Activated CD4-positive, alpha-beta T cell treated with anti-CD3 and anti-CD28 coated beads, Interleukin-2, Interleukin-4, amounts not matched to agents 100 ng/mL and 50 ng/mL, durations not matched to agents 16 hours and 8 hours (primary cell): ENCODE measurements at places on chromosomes 16 and 17.

- peak; percentile 86 for DNase-seq
These were observed 41.8 kb downstream of the BRD7 start for GRCh38 chr16:50326835-50327465.

GRCh38 chr16:69663846-69664245 lies 62.5 kb downstream of the NQO1 start:
- DNase-seq, result no peak

- no peak for DNase-seq
These were observed 2.5 kb upstream of the ZFHX3 start for GRCh38 chr16:73050201-73051099.

DNA sequence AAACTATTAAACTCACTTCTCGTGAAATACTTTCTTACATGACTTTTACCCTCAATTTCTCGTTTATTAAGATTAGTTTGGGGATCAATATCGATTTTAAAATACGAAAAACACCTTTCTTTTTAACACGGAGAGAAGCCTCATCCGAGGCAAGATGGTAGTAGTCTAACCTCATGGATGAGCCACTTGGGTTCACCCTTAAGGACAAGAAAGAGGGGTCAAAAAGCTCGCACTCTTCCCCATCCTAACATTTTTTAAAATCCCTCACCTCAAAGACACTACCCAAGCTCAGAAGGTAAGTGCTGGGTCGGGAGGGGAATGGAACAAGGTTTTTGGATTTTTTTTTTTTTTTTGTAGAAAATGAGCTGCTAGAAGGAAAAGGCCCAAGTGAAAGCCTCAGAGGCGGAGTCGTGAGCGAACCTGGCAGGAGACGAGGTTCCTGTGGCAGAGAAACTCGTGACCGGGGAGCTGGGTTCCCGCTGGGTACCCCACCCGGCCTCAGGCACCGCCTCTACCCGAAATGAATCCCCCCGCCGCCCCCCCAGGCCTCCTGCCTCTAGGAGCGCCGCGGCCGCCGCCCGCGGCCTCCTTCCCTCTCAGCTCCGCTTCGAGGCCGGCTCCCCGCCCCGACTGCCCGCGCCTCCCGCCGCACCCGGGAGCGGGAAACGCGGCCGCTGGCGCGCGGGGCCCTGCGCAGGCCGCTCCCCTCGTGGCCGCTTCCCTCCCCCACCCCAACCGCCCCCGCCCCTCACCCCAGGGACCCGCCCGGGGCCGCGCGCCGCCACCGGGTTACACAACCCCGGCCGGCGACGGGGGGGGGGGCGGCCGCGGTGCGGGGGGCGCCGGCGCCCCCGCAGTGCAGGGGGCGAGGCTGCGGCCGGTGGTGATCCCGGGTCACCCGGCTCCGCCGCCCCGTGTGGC lies 1.6 kb downstream of the NUFIP2 start:
- DNase-seq, result peak; percentile 59

- peak; percentile 9 for DNase-seq
These were observed 142.0 kb downstream of the CPPED1 start for GRCh38 chr16:12661656-12662172.

DNA sequence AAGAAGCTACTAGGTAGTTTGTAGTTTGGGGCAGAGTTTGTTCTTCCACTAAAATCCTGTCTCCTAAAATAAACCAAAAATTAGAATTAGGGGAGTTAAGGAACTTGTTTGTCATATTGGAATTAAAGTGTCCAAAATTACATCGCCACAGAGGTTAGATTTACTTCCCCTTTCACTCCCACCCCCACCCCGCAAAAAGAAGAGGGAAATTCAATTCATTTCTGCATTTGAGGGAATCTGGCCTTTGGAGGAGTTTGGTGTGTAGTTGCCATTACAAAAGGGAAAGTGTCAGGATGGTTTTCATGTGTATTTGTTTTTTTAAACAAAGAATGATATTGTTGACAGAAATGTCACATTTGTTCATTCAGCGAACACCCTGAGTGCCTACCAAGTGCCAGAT lies 5.8 kb downstream of the TMEM97 start:
- no peak for DNase-seq

- DNase-seq, result no peak
These were observed 19.8 kb upstream of the MYO1D start for GRCh38 chr17:32896647-32897258.

GRCh38 chr16:50476486-50477255 lies 71.5 kb upstream of the NKD1 start:
- DNase-seq, result no peak

- no peak for DNase-seq
These were observed 21.5 kb upstream of the ADGRG1 start for GRCh38 chr16:57606847-57607501.

- DNase-seq, result peak; percentile 42
These were observed 17.5 kb upstream of the SPNS2 start for GRCh38 chr17:4480929-4481898.

DNA sequence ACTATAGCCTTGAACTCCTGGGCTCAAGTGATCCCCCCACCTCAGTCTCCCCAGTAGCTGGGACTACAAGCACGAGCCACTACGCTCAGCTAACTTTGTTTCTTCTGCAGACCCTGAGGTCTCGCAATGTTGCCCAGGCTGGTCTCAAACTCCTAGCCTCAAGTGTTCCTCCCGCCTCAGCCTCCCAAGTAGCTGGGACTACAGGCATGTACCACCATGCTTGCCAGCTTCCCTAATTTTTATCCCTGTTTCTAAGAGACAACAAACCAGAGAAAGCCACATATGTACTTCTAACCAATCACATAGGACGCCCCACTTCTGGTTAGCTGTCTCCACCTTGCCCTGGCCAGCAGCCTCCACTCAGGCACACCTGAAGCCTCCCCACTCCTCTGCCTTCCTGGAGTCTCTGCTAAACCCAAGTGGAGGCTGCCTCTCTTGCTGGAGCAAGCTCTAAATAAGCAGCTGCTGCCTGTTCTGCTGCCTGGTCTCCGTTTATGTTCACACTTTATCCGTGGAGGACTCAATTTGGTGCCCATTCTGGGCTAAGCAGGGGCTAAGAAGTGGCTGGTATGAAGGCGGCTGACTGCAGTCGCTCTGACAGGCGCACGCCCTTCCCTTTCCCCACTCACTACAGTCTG lies 24.7 kb downstream of the NSMCE1 start:
- no peak for DNase-seq

GRCh38 chr17:31674717-31675349 lies 184.2 kb downstream of the COPRS start:
- DNase-seq, result no peak

- DNase-seq, result no peak
These were observed 89.3 kb upstream of the GSE1 start for GRCh38 chr16:85523602-85524364.

- DNase-seq, result no peak
These were observed 43.1 kb upstream of the AMZ2 start for GRCh38 chr17:68204736-68205135.

GRCh38 chr17:38707678-38708351 lies 2.7 kb downstream of the MLLT6 start:
- DNase-seq, result no peak

GRCh38 chr17:63762161-63763078 lies 11.0 kb downstream of the CCDC47 start:
- no peak for DNase-seq

- no peak for DNase-seq
These were observed 4.4 kb downstream of the RNF166 start for GRCh38 chr16:88701581-88702370.

DNA sequence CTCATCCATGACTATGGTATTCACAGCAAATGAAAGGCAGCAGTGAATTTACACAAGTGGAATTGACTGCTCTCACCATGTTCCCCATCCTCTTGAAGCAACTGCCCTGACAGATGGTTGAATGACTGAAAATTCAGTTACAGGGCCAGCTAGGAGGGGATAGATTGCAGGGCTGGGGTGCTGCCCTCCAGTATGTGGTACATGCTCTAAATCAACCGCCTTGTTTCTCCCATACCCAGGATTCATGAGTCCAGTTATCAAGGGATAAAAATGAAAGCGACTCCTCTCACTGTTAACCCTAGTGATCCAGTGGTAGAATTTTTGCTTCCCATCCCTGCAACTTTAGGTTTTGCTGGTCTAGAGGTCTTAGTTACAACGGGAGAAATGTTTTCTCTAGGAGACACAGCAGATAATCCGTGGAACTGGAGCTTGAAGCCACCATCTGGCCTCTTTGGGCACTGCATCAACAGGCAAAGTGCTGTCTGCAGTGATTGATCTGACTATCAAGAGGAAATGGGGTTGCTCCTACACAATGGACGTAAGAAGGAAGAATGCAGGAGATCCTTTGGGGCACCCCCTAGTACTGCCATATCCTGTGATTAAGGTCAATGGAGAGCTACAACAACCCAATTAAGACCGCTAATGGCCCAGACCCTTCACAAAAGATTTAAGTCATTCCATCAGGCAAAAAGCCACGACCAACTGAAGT lies 32.0 kb downstream of the SCPEP1 start:
- DNase-seq, result peak; percentile 56

DNA sequence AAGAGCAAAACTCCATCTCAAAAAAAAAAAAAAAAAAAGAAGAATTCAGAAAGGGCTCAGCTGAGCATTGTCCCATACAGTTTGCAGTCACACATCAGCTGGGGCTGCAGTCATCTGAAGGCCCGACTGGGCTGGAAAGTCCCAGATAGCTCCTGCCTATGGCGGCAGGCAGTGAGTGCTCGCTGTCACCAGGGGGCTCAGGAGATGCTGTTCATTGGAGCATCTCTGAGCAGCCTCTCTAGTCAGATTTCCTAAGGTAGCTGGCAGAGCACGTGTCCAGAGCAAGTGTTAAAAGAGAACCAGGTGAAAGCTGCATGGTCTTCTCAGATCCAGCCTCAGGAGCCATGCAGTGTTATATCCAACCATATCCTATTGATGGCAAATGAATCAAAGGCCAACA lies 75.8 kb downstream of the WSCD1 start:
- DNase-seq, result no peak

GRCh38 chr17:68627956-68628575 lies 26.9 kb upstream of the FAM20A start:
- DNase-seq, result no peak

DNA sequence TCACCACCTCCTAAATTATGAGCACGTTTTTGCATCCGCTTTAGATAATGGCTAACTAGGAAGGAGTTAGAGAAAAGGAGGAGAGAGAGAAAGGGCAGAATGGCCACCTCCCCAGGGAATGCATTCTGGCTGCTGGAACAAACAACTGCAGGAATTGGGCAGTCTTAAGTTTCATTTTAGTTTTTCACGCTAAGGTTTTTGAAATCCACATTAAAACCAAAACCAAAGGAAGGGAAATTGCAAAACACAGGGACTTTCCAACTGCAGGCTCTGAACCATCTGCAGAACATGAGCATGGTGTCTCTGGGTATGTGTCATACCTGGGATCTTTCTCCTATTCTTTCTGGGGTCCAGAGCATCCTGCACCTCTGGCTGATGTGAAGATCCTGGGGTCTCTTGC lies 12.1 kb upstream of the CCL8 start:
- DNase-seq, result peak; percentile 25

- no peak for DNase-seq
These were observed 77.0 kb upstream of the CCL2 start for GRCh38 chr17:34178092-34178491.

GRCh38 chr17:38883592-38884526 lies 14.0 kb downstream of the LASP1 start:
- DNase-seq, result no peak

GRCh38 chr17:31736855-31737625 lies 122.0 kb downstream of the COPRS start:
- no peak for DNase-seq

- DNase-seq, result peak; percentile 31
These were observed 847 bp downstream of the CKLF start for GRCh38 chr16:66553223-66553622.

GRCh38 chr16:87310610-87311009 lies 6.6 kb downstream of the C16orf95 start:
- no peak for DNase-seq

DNA sequence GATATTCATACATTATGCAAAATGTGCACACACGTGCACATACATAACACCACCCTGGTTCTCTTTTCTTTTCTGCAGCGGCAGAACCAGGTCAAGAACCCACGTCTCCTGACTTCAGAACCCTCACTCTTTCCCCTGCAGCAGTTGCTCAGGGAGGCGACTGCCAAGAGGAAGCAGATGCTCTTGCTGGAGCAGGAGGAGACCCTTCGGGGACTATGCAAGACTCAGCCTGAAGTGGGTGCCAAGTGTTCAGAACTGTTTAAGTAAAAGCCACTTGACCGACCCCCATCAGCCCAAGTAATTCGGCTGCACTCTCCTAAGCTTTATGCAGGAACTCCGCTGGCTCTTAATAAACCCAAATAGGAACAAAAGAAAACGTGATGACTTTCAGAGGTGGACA lies 193.8 kb downstream of the SLC39A11 start:
- DNase-seq, result no peak

GRCh38 chr16:27430512-27430911 lies 28.5 kb downstream of the IL21R start:
- DNase-seq, result no peak

GRCh38 chr17:29732613-29733012 lies 109.9 kb upstream of the CORO6 start:
- no peak for DNase-seq

- no peak for DNase-seq
These were observed 38.6 kb upstream of the RBFOX1 start for GRCh38 chr16:7294020-7294419.

GRCh38 chr17:72590882-72591281 lies 470.1 kb downstream of the SOX9 start:
- DNase-seq, result no peak

DNA sequence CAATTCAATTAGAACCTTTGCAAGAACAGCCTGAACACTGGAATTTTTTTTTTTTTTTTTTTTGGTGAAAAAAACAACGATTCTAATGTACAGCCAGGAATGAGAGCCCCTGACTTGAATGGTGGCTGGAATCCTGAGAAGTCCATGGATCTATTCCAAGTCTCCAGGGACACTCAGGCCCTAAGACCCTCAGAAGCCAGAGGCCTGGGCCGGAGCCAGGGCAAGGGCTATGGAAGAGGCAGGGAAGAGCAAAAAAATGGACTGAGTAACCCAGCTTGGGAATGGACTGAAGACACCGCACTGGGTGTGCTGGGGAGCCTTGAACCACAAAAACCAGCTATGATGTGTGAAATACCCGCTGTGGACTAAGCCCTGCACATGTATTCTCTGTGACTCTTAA lies 60.3 kb upstream of the LHX1 start:
- no peak for DNase-seq

GRCh38 chr17:34113089-34113488 lies 142.0 kb upstream of the CCL2 start:
- no peak for DNase-seq

DNA sequence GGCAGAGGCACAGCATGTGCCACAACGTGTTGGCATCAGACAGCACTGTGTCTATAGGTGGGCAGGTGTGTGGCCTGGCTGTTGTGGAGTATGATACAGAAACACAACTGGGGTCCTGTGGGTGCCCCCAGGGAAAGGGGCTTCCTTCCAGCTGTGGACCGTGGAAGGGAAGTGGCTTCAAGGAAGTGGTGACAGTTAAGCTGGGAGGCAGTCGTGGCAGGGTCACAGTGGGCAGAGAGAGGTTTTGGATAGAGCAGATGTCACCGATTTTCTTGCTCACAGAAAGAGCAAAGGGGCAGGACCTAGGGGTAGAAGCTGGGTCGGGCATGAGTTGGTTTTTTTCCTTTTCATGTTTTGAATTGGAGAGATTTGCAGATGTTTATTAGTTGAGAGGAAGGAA lies 11.2 kb upstream of the ORAI3 start:
- no peak for DNase-seq
